ENCODE measurements at places on chromosomes 6 and 20. TPM values are rescaled to one million over a fixed set of nuclear protein-coding genes. Genes with fewer than 3 reads are reported as not detected.

Gene SERINC3
- total RNA-seq: 46.4 TPM

Gene SYNDIG1
- 0.47 TPM for total RNA-seq

Gene EGFL8
- total RNA-seq: 0.43 TPM

Gene FAM184A
- 1.4 TPM for total RNA-seq

Gene GABRR1
- total RNA-seq: not detected

Gene RIPPLY2
- not detected for total RNA-seq

Gene NOX3
- total RNA-seq: not detected

Gene OXT
- total RNA-seq: not detected

Gene SLC17A9
- total RNA-seq: not detected

Gene RPS21
- total RNA-seq: 2,095 TPM

Gene SSTR4
- not detected for total RNA-seq

Gene OR2H1
- total RNA-seq: not detected

Gene CST11
- not detected for total RNA-seq

Data from H4 (cell line).